H7 (cell line): ENCODE measurements at places on chromosomes 1 and 21. TPM values are rescaled to one million over a fixed set of nuclear protein-coding genes. Genes with fewer than 3 reads are reported as not detected.

The MROH9 gene
- not detected in 2 replicates for total RNA-seq

The CDC7 gene
- total RNA-seq = 59.0 and 74.2 TPM in 2 replicates

The KIF26B gene
- total RNA-seq = 0.89 and 1.7 TPM in 2 replicates

The PTAFR gene
- 0.55 and 0.81 TPM in 2 replicates for total RNA-seq

The RAB3B gene
- total RNA-seq = 22.4 and 29.6 TPM in 2 replicates
